ENCODE measurements at places on chromosomes 5 and 9.

GRCh38 chr5:150189326-150189725, 536 bp upstream of the SLC6A7 start:
- DNase-seq: no peak

GRCh38 chr9:6525326-6526045, 112.5 kb downstream of the UHRF2 start:
- no peak for DNase-seq

- DNase-seq: no peak
These were observed 41.4 kb upstream of the SMIM23 start for GRCh38 chr5:171744264-171744663.

DNA sequence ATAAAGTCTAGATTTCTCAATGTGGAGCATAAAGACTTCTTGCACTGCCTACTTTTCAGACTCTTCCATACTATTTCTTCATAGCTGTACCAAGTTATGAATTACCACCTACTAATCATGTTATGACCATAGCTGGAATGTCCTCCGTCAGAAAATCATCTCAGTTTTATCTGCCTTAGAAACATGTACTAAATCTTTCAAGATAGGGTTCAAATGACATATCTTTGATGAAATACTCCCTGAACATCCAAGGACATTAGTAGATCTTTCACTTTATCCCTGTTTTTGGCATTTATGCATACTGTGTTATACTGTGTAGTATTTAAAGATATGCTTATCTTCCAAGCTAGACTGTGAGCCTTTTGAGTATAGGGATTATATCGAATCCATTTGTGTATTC, 49.6 kb upstream of the MEF2C start:
- no peak for DNase-seq

DNA sequence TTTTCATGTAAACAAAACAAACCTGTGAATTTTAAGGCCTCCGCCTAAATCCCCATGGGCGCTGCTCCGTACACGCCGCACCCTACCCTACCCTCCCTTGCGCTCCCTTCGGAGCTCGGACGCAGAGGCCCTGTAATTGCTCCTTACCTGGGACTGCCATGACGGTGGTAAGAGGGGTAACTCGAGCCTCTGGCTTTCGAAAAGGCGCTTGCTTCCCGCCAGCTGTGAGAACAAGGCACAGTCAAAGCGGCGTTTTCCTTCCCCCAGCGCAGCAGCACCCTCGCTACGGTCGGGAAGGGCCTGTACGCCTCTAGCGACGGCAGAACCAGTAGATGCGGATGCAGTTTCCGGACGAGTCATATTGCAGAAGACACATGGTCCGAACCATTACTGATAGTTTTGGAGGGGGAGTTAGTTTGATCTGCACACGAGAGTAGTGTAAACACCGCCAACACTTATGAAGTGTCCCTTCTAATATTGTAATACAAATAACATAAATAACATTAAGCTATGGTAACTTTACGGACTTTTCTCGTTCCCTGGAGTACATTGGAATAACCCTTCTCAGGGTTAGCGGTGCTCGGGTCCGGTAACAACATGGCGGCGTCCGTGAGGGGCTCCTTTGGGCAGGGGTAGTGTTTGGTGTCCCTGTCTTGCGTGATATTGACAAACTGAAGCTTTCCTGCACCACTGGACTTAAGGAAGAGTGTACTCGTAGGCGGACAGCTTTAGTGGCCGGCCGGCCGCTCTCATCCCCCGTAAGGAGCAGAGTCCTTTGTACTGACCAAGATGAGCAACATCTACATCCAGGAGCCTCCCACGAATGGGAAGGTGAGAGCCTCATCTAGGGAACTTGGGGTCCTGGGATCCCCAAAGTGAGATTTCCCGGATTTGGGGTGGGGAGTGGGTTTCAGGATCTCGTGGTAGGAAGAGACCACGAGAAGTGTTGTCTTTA, at the start of the genes CWC27 and SREK1IP1:
Gene CWC27 (plus strand): TSS at position 573 of the 955 bp plus-strand sequence. CDS start 217 bp downstream, at position 790.
Gene SREK1IP1 (minus strand): TSS at position 334 of the 955 bp plus-strand sequence. CDS start 174 bp downstream, at position 160.
- DNase-seq: peak; percentile 65

GRCh38 chr9:83536332-83536731, 1.9 kb downstream of the FRMD3 start:
- DNase-seq: no peak

GRCh38 chr5:81851481-81852178, 100.7 kb upstream of the SSBP2 start:
- DNase-seq: peak; percentile 77

GRCh38 chr5:77076961-77077828, 9.9 kb downstream of the ZBED3 start:
- peak; percentile 28 for DNase-seq

DNA sequence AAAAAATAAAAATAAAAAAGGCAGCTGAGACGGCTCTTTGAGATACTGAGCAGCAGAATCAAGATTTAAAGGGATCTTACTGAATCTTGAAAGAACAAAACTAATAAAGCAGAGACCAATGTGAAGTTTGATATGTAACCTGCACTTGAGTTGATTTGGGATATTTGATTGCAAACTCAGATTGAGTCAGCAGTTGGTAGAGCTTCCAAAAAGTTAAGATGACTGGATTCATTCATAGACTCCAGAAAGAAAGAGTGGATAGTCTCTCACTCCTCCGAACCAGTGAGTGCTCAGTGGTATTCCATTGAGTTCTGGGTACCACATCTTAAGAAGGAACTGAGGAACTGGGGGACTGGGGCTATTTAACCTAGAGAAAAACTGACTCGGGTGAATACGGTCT, 52.7 kb upstream of the TESK1 start:
- DNase-seq: no peak

DNA sequence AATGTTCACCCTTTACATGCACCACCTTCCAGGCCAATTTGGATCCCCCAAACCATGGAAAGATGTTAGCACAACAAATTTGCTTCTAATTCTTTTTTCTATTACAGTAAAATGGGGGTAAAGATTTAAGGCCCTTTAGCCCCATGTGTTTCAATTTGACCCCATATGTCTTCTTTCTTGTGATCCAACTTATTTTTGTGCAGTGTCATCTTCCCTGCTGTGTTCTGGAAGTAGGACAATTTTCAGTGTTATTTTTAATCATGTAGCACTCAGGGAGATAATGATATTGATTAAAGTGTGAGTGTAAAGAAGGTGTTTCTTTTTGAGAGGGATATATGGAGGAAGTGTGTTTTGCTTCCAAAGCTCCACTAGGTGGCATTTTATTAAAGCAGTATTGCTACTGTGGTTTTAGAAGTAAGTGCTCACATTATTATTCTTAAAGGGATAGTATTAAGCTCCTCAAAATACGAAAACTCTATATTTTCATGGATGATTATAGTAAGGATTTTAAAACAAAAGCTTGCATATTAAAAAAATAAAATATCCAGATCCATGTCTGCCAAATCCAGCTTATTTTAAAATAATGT, 118.7 kb upstream of the ATP10B start:
- DNase-seq: no peak

DNA sequence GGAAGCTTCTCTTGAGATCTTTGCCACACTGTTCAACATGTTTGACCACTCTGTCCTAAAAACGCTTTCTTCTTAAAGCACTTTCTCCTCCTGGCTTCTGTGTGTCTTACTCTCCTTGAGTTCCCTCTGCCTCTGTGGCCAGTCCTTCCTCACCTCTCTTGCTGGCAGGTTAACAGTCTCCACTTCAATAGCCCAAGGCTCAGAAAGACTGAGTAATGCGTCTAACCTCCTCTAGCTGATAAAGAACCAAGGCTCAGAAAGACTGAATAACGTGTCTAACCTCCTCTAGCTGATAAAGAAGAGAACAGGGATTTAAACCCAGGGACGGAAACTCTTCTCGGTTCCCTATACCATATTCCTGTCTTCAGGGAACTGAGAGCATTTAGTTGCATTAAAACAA, 205.2 kb downstream of the AOPEP start:
- DNase-seq: no peak

DNA sequence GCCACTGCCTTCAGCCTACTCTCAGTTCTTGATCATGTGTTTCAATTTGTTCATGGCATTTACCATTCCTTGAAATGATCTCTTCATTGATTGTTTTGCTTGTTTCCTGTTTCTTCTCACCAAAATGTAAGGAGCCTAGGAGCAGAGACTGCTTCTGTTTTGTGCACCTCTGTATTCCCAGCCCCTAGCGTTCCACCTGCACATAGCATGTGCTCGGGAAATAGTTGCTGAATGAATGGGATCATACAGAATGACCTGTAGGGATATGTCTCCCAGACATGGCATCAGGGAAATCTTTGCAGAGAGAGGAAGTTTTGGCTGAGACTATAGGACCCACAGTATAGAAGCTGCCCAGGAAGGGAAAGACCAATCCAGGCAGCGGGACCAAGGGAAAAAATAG, 6.2 kb upstream of the CERCAM start:
- DNase-seq: no peak

- DNase-seq: no peak
These were observed 72.3 kb downstream of the SHC3 start for GRCh38 chr9:89106224-89106851.

- no peak for DNase-seq
These were observed 1864.2 kb upstream of the WWC1 start for GRCh38 chr5:166427211-166427610.

GRCh38 chr5:171624396-171624795, 161.2 kb upstream of the SMIM23 start:
- no peak for DNase-seq

GRCh38 chr9:14258156-14258555, 55.8 kb downstream of the NFIB start:
- no peak for DNase-seq

DNA sequence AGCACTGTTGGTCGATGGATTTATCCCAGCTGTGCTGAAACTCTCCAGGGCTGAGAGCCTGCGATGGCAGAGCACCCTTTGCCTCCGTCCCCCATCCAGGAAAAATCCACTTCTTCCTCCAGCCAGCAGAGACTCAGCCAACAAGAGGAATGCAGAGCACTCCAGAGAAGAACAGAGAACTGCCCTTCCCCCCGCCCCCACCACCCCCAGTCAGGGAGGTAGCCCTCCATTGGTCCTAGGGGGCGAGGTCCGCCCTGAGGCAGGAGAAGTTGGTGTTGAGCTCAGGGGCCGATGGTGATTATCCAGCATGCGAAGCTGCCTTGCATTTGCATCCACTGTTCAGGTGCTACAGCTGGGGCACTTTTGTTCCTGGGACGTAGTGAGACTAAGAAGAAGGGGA, 9.0 kb downstream of the TLX3 start:
- DNase-seq: no peak

GRCh38 chr5:58072300-58072965, 387.5 kb downstream of the PLK2 start:
- no peak for DNase-seq

DNA sequence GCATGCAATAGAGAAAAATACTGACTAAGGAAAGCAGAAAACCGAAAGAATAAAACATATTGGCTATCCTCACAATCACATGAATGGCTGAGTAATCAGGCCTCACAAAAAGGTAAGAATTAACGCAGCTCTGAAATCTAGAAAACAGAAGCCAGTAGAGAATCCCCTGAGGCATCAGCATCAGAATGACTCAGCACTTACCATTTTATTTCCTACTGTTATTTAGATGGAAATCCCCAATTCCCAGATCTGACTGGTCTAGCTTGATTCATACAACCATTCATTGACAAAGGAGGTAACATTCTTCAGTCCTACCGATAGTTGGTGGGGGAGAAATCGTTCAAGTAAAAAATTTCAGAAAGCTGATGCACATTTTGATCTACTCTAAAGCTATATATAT, 1408.4 kb upstream of the WWC1 start:
- no peak for DNase-seq

GRCh38 chr5:125412561-125413495, 666.4 kb upstream of the ZNF608 start:
- no peak for DNase-seq

DNA sequence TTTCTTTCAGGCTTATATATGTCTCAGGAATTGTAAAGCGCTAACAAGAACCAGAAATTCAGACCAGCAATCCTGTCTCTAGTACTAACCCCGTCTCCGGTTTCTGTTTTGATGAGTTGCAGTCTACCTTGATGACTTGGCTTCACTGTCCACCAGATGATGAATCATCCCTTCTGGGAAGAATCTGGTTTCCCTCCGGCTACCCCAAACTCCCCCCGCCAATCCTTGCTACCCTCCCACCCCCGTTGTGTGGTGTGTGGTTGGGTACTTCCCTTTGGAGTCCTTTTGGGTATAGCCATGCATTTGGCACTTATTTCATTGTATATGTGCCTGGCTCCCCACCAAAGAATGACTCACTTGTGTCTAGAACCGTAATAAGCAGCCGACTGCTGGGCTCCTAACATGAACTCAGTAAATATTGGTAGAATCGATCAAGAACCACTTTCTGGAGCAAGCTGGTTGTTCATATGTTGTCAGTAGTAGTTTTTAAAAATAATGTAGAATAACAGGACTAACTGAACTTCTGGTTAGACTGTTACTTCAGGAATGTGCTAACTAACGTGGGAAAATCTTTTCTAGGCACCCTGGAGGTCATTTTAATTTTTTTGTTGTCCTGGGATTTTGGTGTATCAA, 8.3 kb upstream of the TGFBI start:
- peak; percentile 12 for DNase-seq

- DNase-seq: no peak
These were observed 844.8 kb downstream of the MAT2B start for GRCh38 chr5:164350236-164350635.

- DNase-seq: no peak
These were observed 11.9 kb downstream of the HAND1 start for GRCh38 chr5:154466147-154466546.

DNA sequence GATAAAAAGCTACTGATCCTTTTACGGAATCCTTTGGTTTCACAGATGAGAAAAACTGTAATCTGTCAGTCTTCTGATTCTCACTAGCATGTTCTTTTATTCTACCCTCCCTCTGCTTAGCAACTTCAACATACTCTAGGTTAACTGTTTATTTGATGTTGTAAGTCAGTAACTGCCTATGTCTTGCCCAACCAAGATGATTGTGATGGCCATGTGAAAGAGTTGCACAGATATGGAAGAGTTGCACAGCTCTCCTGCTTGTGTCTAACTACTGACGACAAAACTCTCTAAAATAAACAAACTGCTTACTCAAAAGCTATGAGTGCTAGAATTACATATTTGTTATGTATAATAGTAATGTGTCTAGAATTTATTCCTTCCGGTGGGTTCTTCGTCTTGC, 227.3 kb upstream of the DAB2 start:
- no peak for DNase-seq

- DNase-seq: no peak
These were observed 395.1 kb downstream of the CETN3 start for GRCh38 chr5:90014420-90014819.

DNA sequence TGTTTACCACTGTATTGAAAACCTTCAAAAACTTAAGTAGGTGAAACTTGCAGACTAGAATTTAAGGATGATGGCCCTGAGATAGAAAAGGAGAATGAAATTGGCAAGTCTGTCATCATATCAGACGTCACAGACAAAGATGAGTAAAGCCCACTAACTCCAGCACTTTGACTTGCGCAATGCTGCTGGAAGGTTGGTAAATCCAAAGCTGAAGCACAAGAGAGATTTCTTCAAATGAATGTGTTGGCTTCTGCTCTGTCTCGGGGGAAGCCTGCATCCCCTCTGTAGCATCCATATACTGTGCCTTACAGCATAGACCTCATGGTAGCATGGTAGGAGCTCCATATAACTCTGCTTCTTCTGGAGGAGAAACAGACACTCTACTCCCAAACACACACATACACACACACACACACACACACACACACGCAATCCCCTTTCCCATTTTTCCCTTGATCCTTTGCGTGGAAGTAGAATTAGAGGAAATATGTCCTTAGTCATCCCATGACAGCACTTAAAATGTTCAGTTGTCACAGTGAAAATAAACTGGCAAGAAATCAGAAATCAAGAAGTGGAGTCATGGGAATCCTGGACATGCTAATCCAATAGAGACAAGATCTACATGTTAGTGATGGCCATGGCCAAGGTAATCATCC, 241.5 kb downstream of the NR3C1 start:
- no peak for DNase-seq

All from activated T-helper 9 cell treated with anti-CD3 and anti-CD28 coated beads, Interleukin-2, amount 50 U/mL, for 16 hours (primary cell).